ENCODE measurements at places on chromosomes 6 and 20.

DNA sequence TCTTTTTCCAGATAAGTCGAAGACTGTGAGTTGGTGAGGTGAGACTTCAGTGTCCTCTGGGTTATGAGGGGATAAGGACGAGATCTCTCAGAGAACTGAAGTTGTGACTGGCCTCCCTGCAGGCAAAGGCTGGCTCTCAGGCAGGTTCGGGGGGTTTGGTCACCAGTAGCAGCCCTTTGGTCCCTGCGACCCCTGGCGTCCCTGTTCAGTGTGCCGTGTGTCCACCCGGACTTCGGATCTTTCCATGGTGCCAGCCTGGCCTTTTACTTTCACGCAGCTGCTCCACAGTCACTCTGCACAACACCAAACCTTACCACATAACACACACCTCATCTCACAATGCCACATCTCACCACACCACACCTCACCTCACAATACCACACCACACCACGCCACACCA lies 131.9 kb downstream of the ERMARD start:
- no peak for DNase-seq

DNA sequence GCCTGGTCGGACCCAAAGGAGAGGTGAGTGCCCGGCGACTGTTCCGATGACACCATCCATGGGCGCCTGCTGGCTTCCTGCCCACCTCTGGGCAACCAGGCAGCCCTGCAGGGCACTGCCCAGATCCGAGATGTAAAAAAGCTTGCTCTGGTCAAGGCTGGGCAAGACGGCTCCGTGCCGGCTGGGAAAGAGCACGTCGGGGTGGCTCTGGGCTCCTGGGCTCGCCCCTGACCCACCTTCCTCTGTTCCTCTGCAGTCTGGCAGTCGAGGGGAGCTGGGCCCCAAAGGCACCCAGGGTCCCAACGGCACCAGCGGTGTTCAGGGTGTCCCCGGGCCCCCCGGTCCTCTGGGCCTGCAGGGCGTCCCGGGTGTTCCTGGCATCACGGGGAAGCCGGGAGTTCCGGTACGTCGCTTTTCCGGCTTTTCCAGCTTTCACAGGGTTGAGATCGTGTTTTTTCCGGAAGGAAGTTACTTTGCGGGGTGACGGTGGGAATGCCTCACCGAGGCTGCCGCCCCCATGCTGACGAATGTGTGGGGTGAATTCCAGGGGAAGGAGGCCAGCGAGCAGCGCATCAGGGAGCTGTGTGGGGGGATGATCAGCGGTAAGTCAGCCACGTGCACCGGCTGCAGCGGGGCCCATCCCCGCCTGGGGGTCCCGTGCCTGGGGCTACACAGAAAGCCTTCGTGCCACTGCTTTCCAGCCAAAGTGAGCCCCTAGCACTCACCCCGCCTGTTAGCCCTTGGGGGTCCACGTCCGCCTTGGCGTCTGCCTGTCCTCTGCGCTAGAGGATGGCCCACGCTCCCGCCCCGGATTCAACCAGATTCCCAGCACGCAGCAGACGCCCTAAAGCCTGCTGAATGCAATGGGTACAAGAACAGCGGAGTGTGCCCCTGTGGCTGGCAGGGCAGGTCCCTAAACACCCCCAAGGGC lies 19.3 kb downstream of the COL9A3 start:
- DNase-seq = peak; percentile 93

DNA sequence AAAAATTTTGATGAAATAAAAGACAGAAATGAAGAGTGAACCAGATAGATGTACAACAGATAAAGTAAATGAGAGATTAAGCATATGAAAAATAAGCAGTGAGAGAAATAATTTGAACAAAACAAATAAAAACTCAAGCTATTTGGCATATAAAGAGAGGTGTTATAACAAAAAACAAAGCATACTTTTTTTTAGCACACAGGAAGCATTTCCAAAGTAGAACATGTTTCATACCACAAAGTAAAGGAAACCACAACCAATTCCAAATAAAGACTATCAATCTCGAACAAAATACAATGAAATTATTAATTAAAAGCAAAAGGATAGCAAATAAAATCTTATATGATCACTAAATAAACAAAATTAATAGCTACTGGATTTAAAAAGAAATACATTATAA lies 6.8 kb downstream of the THEMIS start:
- DNase-seq = no peak

GRCh38 chr6:96171112-96171511 lies 155.3 kb downstream of the FUT9 start:
- DNase-seq = no peak

DNA sequence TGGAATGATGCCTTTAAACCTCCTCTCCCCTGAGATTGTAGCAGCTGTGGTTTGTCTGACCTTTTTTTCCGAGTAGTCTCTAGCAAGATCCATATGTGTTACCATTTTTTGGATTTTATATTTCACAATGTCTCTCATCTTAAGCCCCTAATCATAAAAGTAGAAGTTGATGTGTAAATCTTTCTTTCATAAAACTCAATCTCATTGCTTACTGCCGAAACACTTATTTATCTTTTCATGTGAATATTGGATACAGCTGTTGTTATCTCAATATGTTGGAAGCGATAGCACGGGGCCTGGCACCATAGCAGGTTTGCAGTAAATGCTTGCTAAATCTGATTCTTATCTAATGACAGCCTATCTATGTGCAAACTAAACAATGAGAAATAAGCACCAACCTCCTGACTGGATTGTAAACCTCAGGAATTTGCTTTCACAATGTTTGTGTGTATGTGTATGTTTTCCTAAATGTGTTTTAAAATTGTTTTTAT lies 14.2 kb downstream of the SMPDL3A start:
- no peak for DNase-seq

DNA sequence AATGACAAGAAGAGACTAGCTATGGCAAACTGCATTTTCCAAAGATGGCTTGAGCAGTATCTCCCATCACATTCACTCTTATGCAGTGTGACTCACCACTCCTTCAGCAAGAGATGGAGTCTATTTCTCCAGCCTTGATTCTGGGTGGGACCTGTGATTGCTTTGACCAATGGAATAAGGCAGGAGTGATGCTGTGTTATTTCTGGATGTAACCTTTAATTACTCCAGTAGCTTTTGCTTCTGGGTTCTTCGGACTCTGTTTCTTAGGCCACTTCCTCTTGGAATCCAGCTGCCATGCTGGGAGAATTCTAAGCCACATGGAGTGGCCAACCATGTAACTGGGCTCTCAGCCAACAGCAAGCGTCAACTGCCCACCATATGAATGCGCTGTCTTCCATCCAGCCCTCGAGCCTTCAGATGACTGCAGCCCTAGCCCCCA lies 50.7 kb downstream of the TGM2 start:
- DNase-seq = peak; percentile 86

- DNase-seq = no peak
Measured at GRCh38 chr20:53493311-53493857, 100.3 kb downstream of the ZNF217 start.

DNA sequence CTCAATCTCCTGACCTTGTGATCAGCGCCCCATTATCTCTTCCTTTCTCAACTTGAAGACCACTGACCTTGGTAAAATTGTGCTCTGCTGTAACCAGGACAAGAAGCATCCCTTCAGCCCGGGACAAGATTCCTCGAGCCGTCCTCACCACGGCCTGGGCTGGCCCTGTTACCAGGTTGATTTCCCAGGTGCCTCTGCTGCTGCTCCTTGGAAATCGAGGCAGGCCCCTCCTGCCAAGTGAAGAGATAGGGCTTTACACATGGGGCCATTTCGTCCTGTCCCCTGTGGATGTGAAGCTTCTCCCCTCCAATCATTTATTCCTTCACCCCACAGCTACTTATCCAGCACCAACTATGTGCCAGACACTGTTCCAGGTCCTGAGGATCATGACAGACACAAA lies 21.5 kb downstream of the RAB44 start:
- DNase-seq = peak; percentile 42

DNA sequence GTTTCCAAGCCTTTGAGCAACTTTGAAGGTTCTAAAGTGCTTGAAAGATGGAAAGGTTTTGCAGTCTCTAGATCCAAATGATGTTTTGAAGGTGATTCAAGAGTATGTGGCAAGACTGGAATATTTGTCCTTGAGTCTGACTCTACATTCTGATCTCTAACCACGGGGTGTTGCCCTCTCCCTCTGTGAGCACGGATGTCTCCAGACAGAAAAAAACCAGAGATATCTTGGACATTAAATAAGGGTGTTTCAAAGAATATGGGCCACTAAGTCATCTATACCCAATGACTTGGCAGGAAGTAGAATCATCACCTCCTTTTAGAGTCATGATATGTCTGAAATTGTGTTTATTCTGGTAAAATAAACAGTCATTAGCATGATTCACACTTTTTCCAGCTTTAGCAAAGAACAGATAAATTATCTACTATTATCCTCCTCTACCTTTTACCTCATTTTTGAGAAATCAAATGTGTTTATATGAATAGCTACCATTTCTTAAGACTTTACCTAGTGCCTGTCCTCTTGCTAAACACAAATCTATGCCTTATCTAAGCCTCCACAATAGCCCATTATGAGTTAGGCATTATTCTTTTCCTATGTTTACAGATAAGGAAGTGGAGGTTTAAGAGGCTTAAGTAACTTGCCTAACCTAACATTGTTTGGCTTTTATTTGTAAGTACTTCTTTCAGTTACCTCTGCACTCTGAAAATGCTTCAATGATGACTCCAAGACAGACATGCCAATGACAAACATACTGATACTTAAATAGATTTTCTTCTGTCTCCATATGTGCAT lies 384.4 kb downstream of the BMP2 start:
- DNase-seq = no peak

- no peak for DNase-seq
Measured at GRCh38 chr6:164347455-164347854, 932.9 kb downstream of the QKI start.

GRCh38 chr6:167764713-167765479 lies 61.8 kb upstream of the AFDN start:
- DNase-seq = peak; percentile 10

- no peak for DNase-seq
Measured at GRCh38 chr20:62501801-62502495, 26.2 kb upstream of the GATA5 start.

- DNase-seq = peak; percentile 96
Measured at GRCh38 chr20:44407402-44408184, 52.1 kb downstream of the HNF4A start.

DNA sequence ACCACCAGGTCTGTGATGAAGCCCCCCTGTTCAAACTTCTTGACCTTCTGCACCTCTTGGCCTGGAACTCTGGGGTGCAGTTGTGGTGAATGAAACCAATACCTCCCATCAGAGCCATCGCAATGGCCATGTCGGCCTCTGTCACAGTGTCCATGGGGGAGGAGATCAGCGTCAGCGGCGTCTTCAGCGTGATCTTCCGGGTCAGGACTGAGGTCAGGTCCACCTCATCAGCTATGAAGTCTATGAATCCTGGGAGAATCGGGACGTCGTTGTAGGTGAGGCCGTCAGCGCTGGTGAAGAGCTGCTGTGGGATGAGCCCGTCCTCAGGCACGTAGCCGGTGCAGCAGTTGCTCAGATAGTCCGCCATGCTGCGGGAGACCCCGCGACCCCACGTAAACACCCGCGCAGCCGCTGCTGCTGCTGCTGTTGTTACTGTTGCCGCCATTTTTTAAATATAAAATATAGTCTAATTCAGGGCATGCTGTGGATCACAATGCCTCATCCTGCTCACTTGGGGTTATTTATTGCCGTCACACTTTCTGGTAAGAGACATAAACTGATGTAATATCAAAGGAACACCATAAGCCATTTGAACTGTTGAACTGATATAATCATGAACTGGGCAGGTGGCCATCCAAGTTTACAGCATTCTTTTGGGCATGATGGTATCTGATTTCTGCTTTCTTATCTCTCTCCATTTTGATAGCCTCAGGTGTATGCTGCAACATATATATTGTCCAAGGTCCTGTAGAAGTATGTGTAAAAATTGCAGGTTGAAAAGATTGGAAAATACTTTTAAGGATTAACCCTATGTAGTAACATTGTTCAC lies 18.7 kb upstream of the RNF144B start:
- DNase-seq = no peak

- DNase-seq = no peak
Measured at GRCh38 chr6:7292596-7293255, 20.3 kb downstream of the SSR1 start.

- no peak for DNase-seq
Measured at GRCh38 chr6:79463621-79464050, 73.6 kb downstream of the LCA5 start.

DNA sequence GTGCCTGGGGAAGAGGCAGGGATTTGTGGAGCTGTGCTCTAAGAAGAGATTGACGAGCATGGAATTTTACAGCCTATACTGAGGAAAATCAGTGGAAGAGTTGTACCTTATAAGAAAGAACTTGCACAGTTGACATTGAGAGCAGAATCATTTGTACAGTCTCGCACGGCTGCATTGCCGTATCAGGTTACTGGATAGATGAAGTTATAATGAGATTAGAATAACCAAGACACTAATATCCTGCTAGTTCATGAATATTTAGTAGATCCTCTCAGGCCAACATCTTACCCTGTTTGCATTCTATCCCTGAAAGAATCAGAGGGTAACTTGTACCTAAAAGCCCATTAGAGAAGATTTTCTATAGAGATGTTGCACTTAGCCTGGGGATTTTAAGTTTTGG lies 447.1 kb downstream of the PREX1 start:
- no peak for DNase-seq

GRCh38 chr6:81770381-81770780 lies 17.9 kb upstream of the TENT5A start:
- DNase-seq = no peak

GRCh38 chr20:16392346-16392745 lies 180.9 kb downstream of the KIF16B start:
- no peak for DNase-seq

- DNase-seq = peak; percentile 88
Measured at GRCh38 chr6:1552296-1552761, 57.4 kb upstream of the FOXC1 start.

DNA sequence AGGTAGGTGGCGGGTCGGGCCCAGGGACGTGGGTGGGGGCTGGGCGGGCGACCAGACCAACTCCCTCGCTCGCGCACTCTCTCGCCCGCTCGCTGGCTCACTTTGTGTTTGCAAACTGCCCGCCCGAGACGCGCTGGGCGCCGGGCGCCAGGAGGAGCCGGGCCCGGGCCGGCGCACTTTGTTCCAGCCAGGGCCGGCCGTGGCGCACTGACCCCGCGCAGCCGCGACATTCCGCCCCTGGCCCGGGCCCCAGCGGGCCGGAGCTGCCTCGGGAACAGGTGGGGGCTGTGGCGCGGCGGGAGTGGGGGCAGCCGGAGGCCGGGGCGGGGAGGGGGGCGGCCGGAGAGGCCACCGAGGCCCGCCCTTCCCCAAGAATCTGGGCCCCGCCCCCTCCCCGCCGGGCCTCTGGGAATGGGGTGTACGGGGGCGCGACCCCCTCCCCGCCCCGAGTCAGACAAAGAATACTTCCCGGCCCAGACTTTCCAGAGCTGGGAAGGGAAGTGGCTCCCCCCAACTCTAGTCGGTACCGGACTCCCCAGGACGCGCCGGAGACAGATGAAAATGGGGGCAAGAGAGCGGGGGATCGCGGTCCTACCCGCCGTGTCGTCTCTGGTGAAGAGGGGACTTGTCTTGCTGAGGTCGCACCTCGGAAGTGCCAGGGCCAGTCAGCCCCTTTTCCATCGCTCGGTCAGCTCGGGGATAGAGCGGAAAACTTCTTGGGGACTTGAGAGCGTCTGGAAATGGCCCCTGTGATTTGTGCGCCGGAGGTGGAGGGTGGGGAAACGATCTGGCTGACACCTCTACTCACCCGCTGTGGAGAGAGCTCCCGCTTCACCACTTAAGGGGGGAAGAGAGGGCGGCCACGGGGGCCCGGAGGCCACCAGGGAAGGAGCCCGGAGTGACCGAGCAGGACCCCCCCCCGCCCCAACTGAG lies 951 bp downstream of the FOXP4 start:
- DNase-seq = peak; percentile 96

GRCh38 chr20:34713194-34713943 lies 9.2 kb downstream of the TP53INP2 start:
- DNase-seq = peak; percentile 98

GRCh38 chr6:18266523-18266912 lies 2.2 kb upstream of the DEK start:
- DNase-seq = no peak
